Panc1 (cell line): ENCODE measurements at places on chromosomes 11 and 22.

DNA sequence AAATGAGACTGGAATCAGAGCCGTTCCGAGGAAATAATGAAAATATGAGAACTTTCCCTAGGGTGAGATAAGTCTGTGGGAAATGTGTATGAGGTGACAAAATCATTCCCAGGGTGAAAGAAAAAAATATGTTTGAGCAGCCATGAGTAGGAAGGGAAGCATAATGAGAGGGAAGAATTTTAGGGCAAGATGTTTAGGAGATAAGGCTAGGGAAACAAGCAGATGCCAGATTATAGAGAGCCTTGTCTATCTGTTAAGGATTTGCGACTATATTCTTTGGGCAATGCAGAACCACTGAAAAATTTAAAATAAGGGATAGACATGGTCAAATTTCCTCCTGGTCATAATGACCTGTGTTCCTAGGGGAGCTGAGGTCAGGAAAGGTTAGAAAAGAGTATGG lies 54.4 kb downstream of the STIM1 start:
- peaks cover 22% of the 10 kb centered on the region for H3K4me1 ChIP-seq
- no peak overlapping the region for H3K27ac ChIP-seq
- no peak for DNase-seq
- H3K36me3 ChIP-seq: no peaks in the 10 kb centered on the region

- peaks cover 14% of the 10 kb centered on the region for H3K27me3 ChIP-seq
- DNase-seq: no peak
- no peaks in the 10 kb centered on the region for H3K4me1 ChIP-seq
- H3K27ac ChIP-seq: no peak overlapping the region
- H3K36me3 ChIP-seq: no peaks in the 10 kb centered on the region; the same call in 1 of the 2 replicates
- no peak overlapping the region for H3K4me3 ChIP-seq
Observed at GRCh38 chr11:112377946-112378345, 117.3 kb upstream of the PLET1 start.

- no peak overlapping the region for H3K27ac ChIP-seq
- no peak overlapping the region for H3K4me3 ChIP-seq
- DNase-seq: no peak
- H3K4me1 ChIP-seq: no peaks in the 10 kb centered on the region; the same call in 1 of the 2 replicates
- H3K27me3 ChIP-seq: no peaks in the 10 kb centered on the region
Observed at GRCh38 chr11:68049509-68050370, 10.9 kb downstream of the TCIRG1 start.

GRCh38 chr11:92211576-92212167 lies 12.9 kb upstream of the FAT3 start:
- H3K4me1 ChIP-seq: no peaks in the 10 kb centered on the region
- H3K27ac ChIP-seq: no peak overlapping the region
- peaks cover 2% of the 10 kb centered on the region; the same call in 1 of the 2 replicates for H3K27me3 ChIP-seq
- no peak for DNase-seq
- no peak overlapping the region for H3K4me3 ChIP-seq
- no peaks in the 10 kb centered on the region for H3K36me3 ChIP-seq
